ENCODE measurements at places on chromosomes 5 and 9.
A peak's percentile ranks its signal among the peaks of the same experiment; 100 is the strongest.

DNA sequence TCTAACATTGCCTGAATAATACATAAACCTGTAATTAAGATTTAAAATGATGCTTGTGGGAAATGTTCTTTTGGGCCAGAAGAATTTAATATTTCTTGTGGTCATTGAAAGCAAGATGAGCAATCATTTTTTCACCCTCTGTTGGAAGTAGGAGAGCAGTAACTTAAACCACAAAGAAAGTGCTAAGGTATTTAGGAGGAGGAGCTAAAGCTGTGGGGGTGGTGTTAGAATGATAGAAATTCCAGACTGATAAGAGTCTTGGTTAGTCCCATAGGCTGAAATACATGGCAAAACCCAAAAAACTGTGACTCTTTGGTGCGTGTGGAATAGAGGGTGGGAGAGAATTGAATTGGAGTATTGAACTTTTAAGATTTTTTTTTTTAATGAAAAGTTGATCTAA, 247.0 kb downstream of the YTHDC2 start:
- DNase-seq = no peak

- DNase-seq = no peak
These were observed 66.9 kb downstream of the DCP2 start for GRCh38 chr5:113043491-113043931.

GRCh38 chr9:94768766-94769165, 42.3 kb downstream of the AOPEP start:
- no peak for DNase-seq

GRCh38 chr9:135463140-135463539, 16.4 kb upstream of the PPP1R26 start:
- peak; percentile 71 for DNase-seq

DNA sequence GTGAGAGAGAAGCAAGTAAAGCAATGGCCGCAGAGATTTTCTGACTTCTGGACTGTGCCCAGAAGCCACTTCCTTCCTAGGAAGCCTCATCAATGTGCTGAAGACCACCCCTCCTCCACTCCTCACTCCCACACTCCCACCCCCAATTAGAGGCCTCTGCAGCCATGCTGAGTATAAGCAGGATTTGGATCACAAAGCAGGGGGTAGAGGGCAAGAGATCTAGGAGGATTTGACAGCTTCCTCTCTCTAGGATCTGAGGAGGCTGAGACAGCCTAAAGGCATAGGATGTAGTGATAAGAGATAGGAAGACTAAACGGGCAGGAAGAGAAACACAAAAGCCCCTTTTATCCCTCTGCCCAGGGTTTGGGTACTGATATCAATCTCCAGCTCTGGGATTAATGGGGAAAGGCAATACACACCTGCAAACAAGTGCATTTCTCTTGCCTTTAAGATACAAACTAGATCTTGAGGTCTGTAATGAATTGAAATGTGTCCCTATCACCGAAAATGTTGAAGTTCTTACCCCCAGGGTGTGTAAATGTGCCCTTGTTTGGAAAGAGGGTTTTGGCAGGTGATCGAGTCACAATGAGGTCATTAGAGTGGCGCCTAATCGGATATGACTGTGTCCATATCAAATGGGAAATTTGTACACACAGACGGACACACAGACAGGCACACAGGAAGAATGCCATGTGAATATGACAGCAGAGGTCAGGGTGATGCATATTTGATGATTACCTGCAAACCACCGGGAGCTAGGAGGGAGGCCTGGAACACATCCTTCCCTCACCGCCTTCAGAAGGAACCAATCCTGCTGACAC, 28.5 kb downstream of the KCNV2 start:
- peak; percentile 84 for DNase-seq

GRCh38 chr9:136488247-136489214, 5.7 kb upstream of the SEC16A start:
- peak; percentile 81 for DNase-seq

GRCh38 chr5:131944702-131945550, 537 bp downstream of the MEIKIN start:
- DNase-seq = no peak

- DNase-seq = no peak
These were observed 81.6 kb upstream of the BOD1 start for GRCh38 chr5:173697931-173698579.

DNA sequence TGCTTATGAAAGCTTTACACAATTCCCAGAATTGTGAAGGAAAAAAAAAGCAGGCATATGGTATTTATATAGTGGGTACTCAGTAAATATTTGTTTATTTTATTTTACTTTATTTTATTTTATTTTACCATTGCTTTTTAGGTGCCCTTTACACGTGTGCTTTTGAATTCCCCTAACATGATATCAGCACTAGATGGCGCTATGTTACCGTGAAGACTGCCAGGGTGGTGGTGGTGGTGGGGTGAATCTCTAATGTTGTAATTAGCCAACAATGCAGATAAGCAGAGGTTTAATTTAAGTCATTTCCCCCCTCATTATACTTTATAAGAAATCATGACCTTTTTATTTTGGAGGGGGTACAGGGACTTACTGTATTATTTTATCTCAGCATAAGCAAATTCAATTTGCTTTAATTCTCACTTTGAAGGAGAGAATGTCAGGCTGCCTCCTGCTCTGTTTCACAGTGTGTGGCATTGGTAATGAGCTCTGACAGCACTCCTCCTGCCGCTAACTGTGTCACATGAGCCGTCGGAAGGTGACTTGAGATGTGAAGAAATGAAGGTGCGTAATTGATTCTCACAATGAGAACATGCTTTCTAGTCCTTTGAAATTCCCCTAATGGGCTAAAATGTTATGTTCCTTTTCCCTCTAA, 165.6 kb downstream of the YTHDC2 start:
- DNase-seq = no peak

GRCh38 chr5:154878642-154879335, 20.4 kb downstream of the CNOT8 start:
- no peak for DNase-seq

DNA sequence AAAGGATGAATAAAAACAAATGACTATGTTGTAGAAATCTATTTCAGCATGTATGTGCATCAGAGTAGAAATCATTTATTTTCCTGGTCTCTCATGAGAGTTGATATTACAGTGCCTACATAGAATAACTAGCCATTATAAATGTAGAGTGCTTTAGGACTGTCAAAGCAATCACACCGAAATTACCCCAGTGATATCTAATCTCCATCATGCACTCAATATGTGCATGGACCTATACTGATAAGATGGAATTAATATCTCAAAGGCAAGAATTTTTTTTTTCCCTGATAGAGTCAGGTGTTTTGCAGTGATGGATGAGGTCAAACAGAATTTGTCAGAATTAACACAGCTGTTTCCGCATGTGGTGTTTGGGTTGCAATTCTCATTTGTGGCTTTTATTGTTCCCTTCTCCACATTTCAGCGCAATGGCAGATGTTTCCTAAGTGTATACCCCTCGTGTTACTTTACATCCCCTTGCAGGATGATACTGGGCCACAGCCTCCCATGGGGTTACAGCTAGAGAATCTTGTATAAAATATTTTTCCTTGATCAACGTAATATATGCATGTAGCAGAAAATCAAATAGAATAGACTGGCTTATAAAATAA, 298.8 kb downstream of the RASEF start:
- DNase-seq = no peak

GRCh38 chr9:105399117-105399516, 48.7 kb upstream of the FSD1L start:
- peak; percentile 67 for DNase-seq

DNA sequence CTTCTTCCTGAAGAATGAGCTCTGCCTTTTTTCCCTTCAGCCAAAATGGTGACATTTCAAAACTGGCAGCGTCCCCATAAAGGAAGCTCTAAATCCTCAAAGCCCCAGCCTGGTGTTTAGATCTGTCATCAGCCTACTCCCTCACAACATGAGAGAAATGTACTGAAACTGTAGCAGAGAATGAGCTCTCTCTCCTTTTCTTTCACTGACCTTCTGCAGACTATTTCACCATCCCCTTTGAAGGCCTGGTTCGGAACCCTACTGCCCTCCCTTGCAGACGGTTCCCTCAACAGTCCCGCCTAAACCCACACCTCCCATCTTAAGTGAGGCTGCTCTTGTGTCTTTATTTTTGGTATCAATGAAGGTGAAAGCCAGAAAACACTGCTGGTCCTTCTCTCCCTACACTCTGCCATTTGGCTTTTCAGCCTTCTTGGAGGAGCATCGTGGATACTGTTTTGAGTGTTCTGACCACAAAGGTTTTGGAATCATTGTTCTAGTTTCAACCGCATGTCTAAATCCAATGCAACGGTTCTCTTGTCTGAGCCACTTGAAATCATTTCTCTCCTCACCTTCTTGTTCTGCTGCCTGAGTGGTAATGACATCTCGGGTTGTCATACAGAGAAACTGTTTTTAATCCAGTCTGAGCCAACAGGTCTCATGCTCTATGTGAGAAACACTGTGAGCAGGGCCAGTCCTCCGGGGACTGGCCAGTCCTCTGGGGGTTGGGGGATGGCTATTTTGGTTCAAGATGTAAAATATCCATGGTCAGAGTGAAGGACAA, 39.0 kb downstream of the ITK start:
- DNase-seq = no peak

GRCh38 chr5:89028595-89029285, 145.8 kb upstream of the MEF2C start:
- DNase-seq = no peak

DNA sequence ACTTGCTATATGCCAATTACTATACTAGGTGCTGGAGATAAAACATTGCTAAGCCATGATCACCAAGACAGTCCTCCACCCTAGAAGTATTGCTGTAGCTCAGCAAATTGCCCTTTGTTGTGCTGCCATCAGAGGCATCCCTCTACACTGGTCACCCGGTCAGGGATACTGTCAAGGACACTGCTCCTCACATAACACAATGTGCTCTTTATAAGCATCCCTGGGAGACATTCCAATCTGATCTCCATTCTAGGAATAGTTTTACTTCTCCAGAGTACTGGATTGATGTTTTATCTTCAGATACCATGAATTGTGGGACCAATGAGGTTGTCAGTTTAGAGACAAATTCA, 10.4 kb upstream of the DNAJA1 start:
- DNase-seq = no peak

DNA sequence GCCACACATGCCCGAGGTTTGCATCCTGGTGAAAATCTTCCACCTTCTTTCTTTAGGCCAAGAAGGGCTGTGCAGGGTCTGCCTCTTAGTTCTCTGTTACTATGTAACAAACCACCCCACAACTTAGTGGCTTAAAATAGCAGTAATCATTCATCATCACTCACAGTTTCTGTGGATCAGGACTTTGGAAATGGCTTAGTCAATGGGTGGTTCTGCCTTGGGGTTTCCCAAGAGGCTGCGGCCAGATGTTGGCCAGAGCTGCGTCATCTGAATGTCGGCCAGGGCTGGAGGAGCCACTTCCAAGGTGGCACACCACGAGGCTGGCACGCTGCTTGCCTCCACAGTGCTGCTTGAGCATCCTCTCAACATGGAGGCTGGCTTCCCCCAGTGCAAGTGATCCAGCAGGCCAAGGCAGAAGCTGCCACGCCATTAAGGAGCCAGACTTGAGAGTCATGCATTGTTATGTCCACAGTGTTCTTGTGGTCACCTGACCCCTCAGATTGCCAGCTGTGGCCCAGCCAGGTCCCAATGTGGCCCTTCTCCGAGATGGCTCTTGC, 135.2 kb downstream of the RXRA start:
- DNase-seq = no peak

- DNase-seq = no peak
These were observed 157.0 kb upstream of the RASEF start for GRCh38 chr9:83219924-83220438.

DNA sequence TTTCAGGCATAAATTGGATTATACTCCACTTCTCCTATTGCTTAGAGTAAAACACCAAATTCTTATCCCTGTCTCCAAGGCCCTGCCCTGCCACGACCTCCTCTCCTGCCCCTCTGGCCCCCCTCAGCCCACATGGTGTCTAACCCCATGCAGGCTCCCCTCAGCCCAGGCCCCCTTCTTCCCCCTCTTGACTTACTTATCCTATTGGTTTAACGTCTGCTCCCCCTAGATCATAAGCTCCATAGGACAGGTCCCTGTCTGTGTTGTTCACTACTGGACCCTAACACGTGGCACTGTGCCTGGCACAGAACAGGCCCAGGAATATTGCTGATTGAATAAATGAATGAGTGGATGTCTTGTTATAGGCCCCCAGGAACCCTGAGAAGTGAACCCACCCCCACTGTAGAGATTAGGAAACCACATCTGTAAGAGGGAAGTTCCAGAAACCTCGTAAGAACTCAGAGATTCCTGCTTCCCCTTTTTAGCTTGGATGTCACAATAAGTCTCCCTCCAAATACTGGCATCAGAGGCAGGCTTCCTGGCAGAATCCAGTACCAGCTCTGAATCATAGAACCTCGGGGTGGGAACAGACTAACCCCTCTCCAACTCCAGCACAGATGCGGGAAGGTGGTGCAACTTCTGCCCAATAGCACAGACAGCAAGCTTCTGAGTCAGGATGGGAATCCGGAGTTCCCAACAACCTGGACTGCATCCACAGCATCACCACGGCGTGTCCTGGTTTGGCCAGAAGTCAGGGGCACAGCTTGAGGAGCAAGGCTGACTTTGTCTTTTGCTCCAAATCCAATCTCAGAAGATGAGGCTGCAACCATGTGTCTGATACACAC, 31.5 kb downstream of the HRH2 start:
- DNase-seq = no peak

DNA sequence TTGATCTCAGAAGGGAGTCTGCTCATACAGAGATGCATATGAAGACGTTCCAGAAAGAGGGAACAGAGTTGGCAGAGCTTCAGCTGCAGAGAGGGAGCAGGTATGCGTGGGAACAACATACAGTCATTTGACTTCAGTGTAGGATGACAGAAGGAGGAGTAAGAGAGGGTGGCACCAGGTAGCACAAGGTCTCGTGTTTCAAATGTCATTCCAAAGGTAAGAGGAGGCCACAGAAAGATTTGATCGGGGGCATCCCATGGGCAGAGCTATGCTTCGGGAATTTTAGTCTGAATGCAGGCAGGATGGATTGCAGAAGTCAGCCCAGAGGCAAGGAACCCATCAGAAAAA, 367.1 kb downstream of the CDK5RAP2 start:
- DNase-seq = no peak

DNA sequence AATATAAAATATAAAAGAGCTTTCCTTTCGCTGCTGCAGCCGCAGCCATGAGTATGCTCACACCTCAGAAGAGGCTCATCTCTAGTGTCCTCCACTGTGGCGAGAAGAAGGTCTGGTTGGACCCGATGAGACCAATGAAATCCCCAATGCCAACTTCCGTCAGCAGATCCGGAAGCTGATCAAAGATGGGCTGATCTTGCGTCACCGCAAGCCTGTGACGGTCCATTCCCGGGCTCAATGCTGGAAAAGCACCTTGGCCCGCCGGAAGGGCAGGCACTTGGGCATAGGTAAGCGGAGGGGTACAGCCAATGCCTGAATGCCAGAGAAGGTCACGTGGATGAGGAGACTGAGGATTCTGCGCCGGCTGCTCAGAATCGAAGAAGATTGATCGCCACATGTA, 12.6 kb upstream of the PRDM12 start:
- DNase-seq = no peak

GRCh38 chr5:178563621-178564020, 26.6 kb downstream of the COL23A1 start:
- no peak for DNase-seq
